Esophagus squamous epithelium (tissue), 5 donors: ENCODE measurements at places on chromosomes 6 and 20.

- no peak for DNase-seq
These were observed 98.8 kb downstream of the RTN4IP1 start for GRCh38 chr6:106530502-106530901.

- DNase-seq: no peak
These were observed 736.4 kb upstream of the MARCKS start for GRCh38 chr6:113120582-113121285.

GRCh38 chr20:10679269-10679668, 5.5 kb upstream of the JAG1 start:
- DNase-seq: no peak

DNA sequence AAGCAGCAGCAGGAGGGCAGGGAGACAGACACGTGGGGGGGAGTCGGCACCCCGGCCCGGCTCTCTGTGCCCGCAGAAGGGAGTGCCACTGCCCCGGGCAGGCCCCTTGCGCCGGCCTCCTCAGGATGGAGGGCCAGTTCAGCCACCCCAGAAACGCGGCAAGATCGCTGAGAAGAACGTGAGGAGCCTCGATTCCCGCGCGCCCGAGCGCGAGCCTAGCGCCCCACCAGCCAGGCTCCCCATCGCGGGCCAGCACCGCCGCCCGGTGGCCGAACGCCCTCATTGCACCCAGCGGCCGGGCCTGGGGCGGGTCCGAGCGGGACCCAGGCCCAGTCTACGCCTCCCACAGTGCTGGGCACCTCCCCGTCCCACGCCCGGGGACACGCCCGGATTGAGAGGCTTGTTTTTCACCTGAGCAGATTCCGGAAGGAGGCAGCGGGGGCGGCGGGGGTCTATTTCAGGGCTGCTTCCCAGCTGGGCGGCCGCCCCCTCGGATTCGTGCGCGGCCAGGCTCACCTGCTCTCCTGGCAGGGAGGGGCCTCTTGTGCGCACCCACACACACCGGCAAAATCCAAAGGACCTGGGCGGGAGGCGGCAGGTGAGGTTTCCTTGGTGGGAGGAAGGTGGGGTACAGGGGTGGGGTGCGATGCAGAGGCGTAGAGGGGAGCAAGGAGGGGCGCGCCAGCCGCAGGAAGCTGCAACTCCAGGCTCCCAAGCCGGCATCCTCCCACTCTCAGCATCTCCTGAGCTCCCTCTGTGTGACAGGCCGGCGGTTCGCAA, 9.0 kb upstream of the GRM4 start:
- no peak for DNase-seq

DNA sequence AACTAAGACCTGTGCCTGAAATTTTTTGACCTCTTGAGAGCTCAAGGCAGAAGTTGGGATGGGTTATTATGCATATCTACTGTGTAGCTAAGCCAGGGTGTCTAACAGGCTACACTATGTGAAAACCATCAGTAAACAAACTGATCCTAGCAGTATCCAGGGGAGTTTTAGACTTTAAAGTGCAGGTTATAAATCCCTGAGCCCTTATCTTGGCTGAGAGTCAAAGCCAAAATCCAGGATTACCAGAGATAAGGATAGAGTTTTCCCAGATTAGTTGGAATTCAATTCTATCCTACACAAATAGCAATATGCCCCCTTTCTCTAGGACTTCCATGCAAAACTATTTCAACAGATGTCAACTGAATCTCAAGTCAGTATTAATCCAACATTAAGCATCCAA, 1229.7 kb downstream of the GRIK2 start:
- DNase-seq: no peak

- no peak for DNase-seq
These were observed 45.8 kb upstream of the JARID2 start for GRCh38 chr6:15200087-15200486.

DNA sequence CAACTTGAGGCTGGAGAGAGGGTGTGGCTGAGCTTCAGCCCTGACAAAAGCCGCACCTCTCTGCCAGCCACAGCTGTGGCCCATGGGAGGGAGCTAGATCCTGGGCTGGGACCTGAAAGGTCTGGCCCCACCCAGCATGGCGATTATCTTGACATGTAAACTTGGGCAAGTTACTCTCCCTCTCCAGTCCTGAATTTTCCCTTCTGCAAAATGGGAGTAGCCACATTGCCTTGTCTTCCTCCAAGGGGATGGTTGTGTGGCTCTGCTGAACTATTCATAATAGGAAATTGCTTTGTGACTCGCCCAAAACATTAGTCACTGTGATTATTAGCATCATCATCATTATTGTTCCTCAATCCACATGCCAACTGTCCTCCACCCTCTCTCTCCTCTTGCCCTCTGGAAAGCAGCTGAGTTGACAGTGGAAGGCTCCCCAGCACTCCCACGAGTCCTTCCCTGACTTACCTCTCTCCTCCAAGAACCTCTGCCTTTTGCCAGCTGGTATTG, 23.0 kb upstream of the RBPJL start:
- DNase-seq: no peak

- no peak for DNase-seq
These were observed 136.3 kb downstream of the LRRC1 start for GRCh38 chr6:53931086-53931485.

- DNase-seq: no peak
These were observed 59.9 kb upstream of the TINAG start for GRCh38 chr6:54248319-54248718.

- no peak for DNase-seq
These were observed 11.2 kb downstream of the UST start for GRCh38 chr6:148757944-148758480.

DNA sequence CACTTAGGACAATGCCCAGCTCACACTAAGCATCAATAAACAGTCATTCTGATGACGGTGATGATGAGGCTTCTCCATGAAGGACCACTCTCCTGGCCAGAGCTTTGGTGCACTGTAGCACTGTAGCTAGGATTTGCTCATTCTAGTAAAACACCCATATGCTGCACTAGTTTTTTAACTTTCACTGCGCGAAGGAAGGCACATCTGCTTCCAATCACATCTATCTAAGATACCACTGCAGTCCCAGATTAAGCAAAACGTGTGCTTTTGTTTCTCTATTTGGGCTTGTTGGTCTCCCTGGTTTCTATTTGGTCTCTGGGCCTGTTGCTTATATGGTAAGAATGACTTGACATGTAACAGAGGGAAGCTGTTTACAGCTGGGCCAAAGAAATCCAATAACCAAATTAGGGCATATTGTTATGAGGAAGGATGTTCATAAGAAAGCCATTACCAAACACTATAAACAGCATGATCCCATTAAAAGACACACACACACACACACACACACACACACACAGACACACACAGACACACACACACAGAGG, 62.4 kb downstream of the FAM229B start:
- DNase-seq: no peak

DNA sequence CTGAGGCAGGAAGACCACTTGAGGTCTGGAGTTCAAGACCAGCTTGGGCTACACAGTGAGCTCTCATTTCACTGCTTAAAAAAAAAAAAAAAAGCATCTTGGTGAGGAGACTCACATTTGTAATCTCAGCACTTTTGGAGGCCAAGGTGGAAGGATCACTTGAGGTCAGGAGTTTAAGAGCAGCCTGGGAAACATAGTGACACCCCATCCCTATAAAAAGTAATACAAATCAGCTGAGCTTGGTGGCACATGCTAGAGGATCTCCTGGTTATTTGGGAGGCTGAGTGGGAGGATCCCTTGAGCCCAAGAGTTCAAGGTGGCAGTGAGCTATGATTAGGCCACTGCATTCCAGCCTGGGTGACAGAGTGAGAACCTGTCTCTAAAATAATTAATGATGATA, 29.4 kb upstream of the SYNCRIP start:
- DNase-seq: no peak

DNA sequence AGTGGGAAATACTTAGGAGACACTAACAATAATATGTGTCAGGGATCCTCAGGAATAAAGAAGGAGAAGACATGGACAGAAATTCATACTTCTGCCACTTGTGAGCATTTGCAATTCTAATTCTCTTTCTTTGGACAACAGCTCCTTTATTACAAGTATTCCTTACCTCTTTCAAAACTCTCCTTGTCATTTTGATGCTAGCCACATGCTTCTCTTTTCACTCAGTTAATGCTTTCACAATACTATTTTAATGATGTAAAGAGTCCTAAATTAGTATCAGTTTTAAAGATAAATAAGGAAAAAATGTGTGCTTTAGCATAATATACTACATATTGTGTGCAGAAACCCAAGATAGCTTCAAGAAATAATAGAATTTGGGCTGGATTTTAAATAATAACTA, 62.5 kb downstream of the AHI1 start:
- DNase-seq: no peak
